ENCODE measurements at places on chromosomes 1 and 21.

GRCh38 chr1:46675549-46676314, 4.1 kb downstream of the TEX38 start:
- DNase-seq = no peak

- no peak for DNase-seq
Measured at GRCh38 chr1:25899792-25900191, 6.4 kb downstream of the STMN1 start.

DNA sequence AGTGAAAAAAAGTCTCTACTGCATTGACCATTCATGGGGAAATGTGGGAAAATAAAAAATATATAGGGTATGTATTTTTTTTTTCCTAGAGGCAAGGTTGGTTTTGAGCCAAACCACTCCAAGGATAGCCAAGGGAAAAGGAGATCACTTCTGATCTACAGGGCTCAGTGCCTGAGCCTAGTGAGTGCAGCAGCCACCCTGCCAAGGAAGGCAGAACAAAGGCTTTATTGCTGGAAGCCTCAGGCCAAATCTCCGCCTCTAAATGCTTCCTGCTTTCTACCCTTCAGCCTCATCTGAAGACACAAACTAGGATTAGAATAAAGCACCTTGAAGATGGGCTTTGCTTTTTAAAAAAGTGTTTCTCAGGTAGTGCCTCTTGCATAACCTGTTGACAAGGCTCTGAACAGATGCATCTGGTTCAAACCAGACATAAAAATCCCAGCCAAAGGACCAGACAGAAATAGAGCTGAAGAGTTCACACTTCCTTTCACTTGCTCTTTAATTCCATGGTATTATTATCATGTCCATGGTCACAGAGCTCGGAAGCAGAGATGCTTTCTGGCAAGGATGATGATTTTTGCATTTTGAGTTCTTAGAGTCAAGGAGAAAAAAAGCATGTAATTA, 10.5 kb downstream of the C1orf115 start:
- no peak for DNase-seq

- peak; percentile 30 for DNase-seq
Measured at GRCh38 chr1:206030714-206031113, 7.0 kb upstream of the CTSE start.

DNA sequence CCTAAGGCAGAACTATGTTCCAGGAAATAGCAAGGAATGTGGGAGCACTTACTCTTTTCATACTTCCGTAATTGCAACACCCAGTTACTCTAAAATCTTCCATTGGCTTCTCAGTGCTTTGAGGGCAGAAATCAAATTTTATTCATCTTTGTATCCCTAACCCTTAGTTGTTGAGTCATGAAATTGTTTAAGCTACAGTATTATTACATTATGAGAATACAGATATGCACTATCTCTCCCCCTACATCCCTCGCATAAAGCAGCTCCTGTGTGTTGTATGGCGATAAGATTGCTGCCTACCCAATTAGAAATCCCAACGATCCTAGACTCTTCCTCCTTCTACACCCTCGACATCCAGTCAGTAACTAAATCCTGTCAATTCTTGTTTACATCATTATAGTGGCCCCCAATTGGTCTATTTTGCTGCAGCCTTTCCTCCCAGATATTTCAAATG, 2.6 kb downstream of the AIDA start:
- DNase-seq = no peak

- no peak for DNase-seq
Measured at GRCh38 chr21:45162809-45163208, 88.4 kb downstream of the ADARB1 start.

GRCh38 chr1:167090314-167090942, at the start of gene GPA33:
Gene GPA33 (minus strand): TSS chr1:167090377. CDS start chr1:167090287, 90 bp downstream.
- no peak for DNase-seq

DNA sequence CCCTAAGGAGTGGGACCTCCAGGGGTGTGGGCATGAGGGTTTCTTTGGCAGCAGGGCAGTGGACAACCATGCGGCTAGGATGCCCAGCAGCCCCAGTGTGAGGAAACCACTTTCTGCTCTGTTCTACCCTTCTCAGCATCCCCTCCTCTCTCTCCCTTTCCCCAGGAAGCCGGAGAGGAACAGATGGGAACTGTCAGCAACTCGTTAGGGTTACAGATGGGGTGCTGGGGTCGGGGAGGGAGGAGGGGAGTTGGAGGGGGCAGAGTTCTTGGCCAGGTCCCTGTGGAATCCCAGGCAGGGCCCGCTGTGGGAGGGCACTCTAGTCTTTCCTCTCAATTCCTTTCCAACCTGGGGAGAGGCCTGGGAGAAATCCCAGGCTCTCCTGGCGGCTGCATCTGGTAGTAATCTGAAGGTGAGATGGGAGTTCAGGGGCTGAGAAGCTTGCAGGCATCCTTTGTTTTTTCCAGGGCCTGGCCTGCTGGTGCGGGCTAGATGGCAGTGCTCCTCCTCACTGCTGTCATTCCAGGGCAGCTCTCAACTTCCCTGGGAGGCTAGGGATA, 93.9 kb upstream of the CSF3R start:
- no peak for DNase-seq

- DNase-seq = no peak
Measured at GRCh38 chr1:42165511-42166210, 1.1 kb upstream of the GUCA2A start.

GRCh38 chr1:156654700-156655099, 12.8 kb downstream of the BCAN start:
- no peak for DNase-seq

- no peak for DNase-seq
Measured at GRCh38 chr1:41390166-41390565, 28.9 kb downstream of the FOXO6 start.

- DNase-seq = no peak
Measured at GRCh38 chr1:32330558-32331151, 5.4 kb downstream of the MARCKSL1 start.

- DNase-seq = no peak
Measured at GRCh38 chr1:30615816-30616590, 107.4 kb downstream of the MATN1 start.

GRCh38 chr1:201404722-201405483, 5.8 kb upstream of the LAD1 start:
- DNase-seq = no peak

DNA sequence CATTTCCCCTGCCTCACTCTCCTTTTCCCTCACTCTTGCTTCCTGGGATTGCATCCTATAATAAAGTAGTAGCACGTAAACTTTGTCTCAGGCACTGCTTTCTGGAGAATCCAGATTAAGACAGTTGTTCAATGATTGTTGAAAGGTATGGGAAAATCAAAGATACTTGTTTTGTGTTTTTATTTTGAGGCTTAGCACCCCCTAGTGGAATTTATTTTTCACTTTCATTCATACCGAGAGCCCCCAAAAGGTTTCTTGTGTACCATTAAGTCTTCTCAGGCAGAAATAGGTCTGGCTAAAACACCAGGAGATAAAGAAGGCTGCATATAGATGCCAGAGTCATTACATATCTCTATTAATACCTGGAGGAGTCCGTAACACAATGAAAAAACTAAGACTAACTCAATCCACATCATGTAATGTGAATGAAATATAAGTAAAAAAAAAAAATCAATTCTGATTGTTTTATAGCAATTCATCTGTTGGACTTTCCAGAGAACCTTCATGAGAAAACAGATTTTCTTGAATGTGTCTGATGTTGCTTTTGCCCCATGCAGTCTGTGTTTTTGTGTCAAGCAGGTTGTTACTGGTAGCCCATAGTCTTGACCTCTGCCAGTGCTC, 103.5 kb downstream of the RPE65 start:
- DNase-seq = no peak

DNA sequence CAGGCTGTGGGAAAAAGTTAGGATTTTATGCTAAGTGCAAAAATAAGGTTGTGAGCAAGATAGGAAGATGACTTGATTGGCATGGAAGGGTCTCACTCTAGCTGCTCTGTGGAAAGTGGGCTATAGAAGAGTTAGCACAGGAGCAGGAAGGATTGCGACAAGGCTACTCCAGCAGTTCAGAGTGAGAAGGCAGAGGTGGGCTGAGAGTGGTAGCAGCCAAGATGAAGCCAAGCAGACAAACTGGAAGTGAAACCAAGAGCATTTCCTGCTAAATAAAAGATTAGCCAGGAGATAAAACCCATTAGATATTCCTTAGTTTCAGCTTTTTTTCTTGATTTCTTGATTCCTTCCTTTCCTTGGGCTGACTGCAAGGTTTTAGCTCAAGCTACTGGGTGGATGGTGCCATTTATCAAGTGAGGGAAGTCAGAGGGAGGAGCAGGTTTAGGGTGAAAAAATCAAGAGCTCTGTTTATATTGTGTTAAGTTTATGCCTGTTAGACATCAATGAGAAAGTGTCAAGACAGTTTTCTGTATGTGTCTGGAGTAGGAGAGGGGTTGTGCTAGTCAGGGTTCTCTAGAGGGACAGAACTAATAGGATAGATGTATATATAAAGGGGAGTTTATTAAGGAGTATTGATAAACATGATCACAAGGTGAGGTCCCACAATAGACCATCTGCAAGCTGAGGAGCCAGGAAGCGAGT, 33.1 kb upstream of the ZNF644 start:
- DNase-seq = no peak

GRCh38 chr1:115912116-115912515, 64.2 kb upstream of the SLC22A15 start:
- no peak for DNase-seq

DNA sequence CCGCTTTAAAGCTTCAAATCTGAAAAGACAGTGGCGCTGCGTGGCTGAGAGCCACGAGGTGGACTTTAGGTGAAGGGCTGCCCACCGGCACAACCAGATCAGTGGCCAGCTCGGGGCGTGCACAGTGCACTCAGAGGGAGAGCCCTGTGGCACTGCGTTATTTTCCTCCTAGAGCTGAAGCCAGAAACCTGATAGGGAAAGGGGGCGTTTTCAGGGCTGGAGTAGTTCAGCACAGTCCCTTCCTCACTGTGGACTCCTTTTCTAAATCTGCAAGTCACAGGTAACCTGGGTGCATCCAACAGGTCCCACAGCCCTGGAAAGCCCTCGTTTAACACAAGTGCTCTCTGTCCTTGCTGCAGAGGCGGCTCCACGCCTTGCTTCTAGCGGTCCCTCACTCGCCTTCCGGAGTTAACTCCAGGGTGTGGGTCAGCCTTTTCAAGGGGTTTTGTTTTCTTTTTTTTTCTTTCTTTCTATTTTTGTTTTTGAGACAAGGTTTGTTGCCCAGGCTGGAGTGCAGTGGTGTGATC, 81.2 kb downstream of the GALNT2 start:
- no peak for DNase-seq

- DNase-seq = no peak
Measured at GRCh38 chr1:11807133-11807532, 1.1 kb downstream of the CLCN6 start.

DNA sequence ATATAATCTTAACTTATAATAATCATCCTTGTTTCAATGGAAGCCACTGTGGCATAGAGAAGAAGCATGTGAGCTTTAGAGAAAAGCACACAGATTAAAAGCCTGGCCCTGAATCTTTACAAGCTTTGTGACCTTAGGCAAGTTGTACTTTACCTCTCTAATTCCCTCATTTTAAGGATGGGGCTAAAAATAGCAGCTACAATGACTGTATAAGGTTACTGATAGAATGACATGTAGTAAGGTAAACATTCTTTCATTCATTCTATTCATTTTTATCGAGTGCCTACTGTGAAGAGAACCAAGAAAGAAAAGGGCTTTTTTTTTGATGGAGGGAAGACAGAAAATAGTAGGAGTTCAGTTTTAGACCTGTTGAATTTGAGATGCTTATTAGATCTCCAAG, 25.6 kb downstream of the CDKN2C start:
- DNase-seq = no peak

- no peak for DNase-seq
Measured at GRCh38 chr21:37060296-37060695, 12.6 kb downstream of the PIGP start.

DNA sequence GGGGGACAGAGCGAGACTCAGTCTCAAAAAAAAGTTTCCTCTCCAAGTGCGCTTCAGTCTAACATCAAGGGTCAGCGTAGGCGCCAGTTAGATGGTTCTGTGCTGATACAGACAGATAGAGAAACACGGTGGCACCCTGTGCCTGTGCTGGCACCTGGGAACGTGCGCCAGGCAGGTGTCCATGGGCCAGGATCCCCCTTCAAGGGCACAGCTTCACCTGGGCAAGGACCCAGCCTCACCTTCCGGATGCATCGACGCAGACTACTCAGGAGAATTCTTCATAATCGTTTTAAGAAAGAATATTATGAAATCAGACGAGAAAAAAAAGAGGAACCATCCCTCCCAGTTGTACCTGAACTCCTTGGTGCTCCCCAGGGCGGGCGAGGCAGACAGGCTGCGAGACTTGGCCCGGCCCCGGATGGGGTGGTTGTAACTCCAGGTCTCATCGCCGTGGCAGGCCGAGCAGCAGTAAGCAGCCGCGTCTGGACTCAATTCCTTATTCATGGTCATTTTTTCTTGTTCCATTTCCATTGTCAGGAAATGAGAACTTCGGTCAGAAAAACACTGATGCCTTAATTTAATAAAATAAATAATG, 13.3 kb downstream of the NADK start:
- DNase-seq = no peak

DNA sequence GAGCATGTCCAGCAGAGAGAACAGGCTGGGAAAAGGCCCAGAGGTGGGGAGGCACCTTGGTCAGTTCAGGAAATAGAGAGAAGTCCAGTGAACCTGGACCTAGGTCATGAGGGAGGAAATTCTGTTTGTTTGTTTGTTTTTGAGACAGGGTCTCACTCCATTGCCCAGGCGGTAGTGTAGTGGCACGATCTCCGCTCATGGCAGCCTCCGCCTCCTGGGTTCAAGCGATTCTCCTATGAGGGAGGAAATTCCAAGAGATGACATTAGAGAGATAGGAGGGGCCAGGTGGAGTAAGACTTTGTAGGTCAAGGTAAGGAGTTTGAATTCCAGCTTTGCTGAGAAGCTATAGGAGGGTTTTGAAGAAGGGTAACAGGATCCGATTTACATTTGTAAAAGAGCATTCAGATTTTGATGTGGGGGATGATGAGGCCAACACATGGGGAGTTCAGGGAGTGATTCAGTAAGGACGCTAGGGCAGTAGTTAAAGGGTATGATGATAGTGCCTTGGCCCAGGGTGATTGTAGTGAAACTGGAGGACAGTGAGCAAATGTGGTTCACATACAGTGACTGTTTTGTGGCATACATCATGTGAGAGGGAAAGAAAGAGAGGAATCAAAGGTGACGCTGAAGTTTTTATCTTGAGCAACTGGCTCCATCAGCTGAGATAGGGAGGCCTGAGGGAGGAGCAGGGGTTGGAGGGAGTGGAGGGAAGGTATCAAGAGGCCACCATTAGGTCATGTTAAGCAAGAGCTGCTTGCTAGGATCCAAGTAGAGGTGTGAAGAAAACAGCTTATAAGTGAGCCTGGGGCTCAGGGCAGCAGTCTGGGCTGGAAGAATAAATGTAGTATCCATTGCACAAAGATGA, 8.3 kb upstream of the TRABD2B start:
- no peak for DNase-seq

DNA sequence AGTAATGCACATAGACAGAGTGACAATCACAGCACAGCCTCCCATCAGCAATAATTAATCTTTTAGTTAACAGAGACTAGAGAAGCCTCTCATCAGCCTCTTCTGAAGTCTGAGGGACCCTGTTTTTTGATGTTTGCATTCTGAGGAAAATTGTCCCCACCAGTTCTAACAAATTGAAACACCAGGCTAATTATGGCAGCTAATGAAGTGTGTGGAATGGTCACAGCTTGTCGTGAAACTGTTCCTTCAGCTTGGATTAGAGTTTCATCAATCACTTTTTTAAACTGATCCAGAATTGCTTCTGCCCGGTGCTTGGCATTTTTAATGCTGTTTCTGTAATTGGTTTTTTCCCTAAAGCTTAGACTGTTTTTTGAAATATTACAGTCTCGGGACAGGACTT, 208.0 kb downstream of the SPATA17 start:
- no peak for DNase-seq
